NCI-H1417 treated with DMSO at 0.1 percent for 48 hours (cell line): ENCODE measurements at places on chromosomes 7 and 10.

DNA sequence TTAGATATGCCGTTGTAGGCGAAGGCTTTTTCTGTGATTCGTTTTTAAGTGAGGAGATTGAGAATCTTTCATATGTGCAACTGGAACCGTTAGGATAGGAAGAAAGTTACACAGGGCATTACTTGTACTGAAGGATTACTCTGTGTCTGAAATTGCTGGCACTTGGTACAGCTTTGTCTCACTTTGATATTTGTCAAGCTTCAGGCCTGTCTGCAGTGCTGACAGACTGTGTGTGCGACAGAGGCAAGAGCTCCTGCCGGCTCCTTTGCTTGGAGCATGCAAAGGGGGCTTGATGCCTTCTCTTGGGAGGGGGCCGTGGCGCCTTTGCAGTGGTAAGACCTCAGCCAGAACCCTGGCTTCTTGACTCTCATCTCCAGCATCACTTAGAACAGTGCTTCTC lies 45.8 kb downstream of the CCNY start:
- DNase-seq: no peak

DNA sequence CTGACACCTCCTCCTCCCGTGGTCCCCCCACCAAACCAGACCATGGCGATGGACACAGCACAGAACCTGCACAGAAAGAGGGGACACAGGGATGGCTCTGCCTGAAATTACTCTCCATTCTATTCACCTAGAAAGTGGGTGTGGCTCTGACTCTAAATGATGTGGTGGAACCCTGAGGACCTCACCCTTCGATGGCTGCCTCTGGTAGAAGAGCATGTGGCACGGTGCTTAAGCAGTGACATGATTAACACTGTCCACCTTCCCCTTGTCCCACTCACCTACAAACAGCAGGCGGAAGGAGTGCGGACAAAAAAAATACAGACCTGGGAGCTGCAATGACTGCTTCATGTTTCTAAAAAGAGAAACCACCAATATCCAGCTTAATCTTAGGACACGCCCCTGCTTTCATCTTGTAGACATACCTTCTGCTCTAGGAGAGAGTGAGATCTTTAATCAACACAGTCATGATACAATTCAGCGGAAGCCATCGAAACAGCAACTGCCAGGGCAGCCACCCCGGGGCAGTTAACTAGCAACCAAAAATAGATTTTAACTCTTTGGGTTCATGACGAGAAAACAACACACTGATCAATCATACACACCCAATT lies 11.4 kb downstream of the JCAD start:
- DNase-seq: no peak

DNA sequence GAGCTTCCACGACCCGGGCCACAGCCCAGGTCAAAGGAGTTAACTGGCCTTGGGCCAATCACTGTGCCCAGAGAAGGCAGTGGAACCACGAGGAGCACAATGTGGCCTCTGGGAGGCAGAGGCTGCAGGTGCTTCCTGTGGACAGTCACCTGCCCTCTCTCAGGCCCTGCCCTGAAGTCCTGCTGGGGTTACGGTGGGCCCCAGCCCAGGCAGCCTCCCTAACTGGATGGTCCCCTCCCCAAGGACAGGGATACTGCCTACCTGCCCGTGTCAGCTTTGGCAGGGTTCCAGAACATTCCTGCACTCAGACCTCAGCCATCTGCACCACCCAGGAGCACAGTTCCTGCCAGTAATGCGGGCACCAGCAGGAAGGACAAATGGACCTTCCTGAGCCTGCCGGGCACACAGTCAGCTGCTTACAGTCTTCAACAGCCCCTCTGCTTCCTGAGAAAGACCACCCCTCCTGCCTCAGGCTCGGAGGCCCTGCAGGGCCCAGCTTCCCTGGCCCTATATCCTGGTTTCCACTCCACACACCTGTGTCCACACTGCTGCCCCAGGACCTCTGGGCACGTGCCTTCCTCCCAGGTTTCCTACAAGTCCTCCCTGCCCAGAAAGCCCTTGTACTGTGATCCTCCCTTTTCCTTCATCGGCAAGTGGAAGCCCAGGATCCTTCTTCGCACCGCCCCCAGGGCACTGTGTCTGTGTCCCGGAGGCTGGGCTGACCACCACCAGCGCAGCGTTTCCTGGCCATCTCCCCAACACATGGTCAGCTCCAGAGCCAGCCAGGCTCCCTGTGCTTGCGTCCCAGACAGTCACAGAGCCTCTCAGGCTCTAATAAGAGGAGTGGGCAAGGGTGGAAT lies 23.3 kb downstream of the WDR86 start:
- no peak for DNase-seq

GRCh38 chr10:53396876-53397275 lies 624.3 kb upstream of the MBL2 start:
- no peak for DNase-seq

GRCh38 chr7:621572-622285 lies 102.1 kb upstream of the PDGFA start:
- no peak for DNase-seq

GRCh38 chr7:17534348-17534747 lies 235.9 kb downstream of the AHR start:
- DNase-seq: no peak

- DNase-seq: no peak
Measured at GRCh38 chr10:129860396-129860795, 103.7 kb downstream of the EBF3 start.

GRCh38 chr7:73395538-73396503 lies 37.8 kb upstream of the FZD9 start:
- DNase-seq: no peak

GRCh38 chr7:132783824-132784223 lies 207.6 kb upstream of the PLXNA4 start:
- no peak for DNase-seq

DNA sequence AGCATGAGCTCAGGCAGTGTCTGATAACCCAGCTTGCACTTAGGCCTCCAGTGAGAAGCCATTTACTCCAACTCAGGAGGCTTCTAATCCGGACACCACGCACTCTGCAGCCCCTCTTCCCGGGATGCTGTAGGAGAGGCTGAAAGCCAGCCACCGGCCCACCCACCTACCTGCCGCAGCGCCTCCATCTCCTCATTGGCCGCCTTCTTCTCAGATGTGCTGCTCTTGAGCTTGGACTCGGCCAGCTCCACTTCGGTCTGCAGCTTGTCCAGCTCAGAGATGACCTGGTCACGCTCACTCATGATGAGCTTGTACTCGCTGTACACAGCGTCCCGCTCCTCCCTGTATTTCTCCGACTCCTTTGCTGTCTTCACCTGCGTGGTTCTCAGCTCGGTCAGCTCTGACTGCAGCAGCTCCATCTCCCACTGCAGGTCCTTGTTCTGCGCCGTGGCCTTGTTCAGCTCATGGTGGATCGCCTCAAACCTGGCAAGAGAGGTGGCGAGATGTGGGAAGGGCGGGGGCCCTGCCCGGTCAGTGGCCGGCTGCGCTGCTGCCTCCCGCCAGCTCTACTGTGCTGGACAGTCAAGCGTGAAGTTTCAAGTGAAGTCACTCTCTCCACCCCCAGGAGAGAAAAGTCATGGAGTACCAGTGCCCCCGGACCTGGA lies 84.7 kb downstream of the DLG5 start:
- DNase-seq: no peak

- DNase-seq: no peak
Measured at GRCh38 chr7:117281562-117281961, 41.3 kb downstream of the WNT2 start.

GRCh38 chr10:86191686-86192085 lies 174.9 kb downstream of the GRID1 start:
- DNase-seq: no peak

GRCh38 chr7:1709281-1709680 lies 39.2 kb downstream of the ELFN1 start:
- DNase-seq: no peak

- no peak for DNase-seq
Measured at GRCh38 chr10:34109952-34110702, 705.0 kb downstream of the PARD3 start.

- DNase-seq: no peak
Measured at GRCh38 chr7:88540012-88540411, 219.5 kb upstream of the ZNF804B start.

GRCh38 chr10:1187855-1188557 lies 131.8 kb downstream of the WDR37 start:
- no peak for DNase-seq

GRCh38 chr7:16080131-16080530 lies 341.2 kb downstream of the CRPPA start:
- DNase-seq: no peak

DNA sequence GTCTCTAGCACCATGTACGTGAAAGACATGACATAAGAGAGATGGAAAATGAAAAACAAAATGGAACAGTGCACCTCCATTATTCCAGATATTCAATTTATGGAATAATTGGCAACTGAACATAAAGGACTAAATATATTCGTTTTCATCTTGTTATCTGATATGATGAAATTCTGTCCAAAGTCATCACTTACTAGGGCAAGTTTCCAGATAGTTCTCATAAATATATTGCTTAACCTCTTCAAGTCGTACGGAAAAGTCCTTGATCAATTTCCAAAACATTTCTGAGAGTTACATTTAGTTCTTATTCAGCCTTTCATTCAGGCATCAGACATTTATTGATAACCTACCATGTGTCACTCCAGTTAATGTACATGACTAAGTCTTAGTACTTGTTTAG lies 185.2 kb downstream of the HGF start:
- no peak for DNase-seq

GRCh38 chr10:119441921-119442757 lies 100.4 kb downstream of the RGS10 start:
- DNase-seq: no peak

GRCh38 chr7:47747160-47747559 lies 165.2 kb upstream of the TNS3 start:
- DNase-seq: no peak
